ENCODE measurements at places on chromosomes 16 and 17.

DNA sequence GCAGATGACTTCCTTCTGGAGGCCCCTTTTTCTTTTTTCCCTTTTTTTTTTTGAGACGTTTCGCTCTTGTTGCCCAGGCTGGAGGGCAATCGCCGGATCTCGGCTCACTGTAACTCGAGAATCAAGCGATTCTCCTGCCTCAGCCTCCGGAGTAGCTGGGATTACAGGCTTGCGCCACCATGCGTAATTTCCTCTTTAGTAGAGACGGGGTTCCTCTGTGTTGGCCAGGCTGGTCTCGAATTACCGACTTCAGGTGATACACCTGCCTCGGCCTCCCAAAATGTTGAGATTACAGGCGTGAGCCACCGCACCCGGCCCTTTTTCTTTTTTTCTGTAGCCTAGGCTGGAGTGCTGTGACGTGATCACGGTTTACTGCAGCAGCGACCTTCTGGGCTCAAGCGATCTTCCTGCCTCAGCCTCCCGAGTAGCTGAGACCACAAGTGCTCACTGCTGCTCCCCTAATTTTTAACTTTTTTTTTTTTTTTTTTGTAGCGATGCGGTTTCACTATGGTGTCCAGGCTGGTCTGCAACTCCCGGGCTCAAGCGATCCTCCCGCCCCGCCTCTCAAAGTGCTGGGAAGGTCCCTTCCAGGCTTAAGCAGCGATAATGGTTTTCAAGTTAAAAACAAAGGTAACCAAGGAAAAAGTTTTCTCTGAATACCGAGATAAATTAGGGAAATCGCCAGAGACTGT, 956 bp upstream of the IST1 start:
- DNase-seq, result peak; percentile 20

- no peak for DNase-seq
Observed at GRCh38 chr17:76872221-76872873, 4.1 kb downstream of the MGAT5B start.

- DNase-seq, result no peak
Observed at GRCh38 chr17:76368545-76368944, 14.8 kb upstream of the PRPSAP1 start.

DNA sequence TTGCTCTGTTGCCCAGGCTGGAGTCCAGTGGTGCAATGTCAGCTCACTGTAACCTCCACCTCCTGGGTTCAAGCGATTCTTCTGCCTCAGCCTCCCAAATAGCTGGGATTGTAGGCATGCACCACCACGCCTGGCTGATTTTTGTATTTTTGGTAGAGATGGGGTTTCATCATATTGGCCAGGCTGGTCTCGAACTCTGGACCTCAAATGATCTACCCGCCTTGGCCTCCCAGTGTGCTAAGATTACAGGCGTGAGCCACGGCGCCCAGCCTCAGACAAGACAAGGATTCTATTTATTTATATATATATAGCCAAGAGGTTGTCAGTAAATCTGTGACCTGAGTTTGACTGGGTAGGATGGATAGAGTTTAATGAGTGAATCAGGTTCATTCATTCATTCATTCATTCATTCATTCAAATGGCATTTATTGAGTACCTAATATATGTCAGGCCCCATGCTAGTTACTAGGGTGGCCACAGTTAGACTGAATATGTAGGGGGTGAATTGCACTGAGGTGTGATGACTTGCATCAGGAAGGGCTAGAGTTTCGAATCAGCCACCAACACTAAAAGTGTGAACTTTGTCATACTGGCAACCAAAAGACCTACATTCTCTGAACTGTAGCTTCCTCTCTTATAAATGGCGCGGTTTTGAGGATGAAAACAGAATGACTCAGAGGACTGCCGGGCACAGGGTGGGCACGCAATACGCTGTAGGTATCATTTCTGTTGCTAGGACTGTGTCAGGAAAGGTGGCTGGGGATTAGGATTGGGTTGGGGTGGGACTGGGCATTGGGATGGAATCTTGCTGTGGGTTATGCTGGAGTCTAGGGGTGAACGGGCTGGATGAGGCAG, 37.8 kb downstream of the ITGAE start:
- DNase-seq, result no peak

- DNase-seq, result no peak
Observed at GRCh38 chr16:52247737-52248136, 299.2 kb downstream of the TOX3 start.

GRCh38 chr17:13650096-13650675, 48.5 kb upstream of the HS3ST3A1 start:
- no peak for DNase-seq

DNA sequence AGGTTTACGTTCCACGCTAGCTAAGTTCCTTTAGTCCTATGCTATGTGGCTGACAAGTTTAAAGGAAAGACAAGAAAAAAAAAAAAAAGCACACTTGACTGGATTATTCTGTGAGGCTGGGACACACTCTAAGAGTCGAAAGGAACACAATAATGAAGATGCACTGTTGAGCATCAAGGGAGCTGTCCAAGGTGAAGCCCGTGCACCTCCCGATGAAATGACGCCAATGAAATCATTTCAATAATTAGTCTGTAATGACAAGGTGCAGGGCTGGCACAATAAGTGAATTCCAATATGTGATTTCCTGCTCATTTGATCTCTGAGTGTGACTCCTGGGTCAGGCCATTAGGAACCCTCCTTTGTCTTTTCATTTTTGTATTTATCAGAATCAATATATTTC, 232.9 kb downstream of the CDH13 start:
- no peak for DNase-seq

- DNase-seq, result peak; percentile 41
Observed at GRCh38 chr16:89599451-89599858, 14.0 kb upstream of the DPEP1 start.
